ENCODE measurements at places on chromosomes 2 and 18.

DNA sequence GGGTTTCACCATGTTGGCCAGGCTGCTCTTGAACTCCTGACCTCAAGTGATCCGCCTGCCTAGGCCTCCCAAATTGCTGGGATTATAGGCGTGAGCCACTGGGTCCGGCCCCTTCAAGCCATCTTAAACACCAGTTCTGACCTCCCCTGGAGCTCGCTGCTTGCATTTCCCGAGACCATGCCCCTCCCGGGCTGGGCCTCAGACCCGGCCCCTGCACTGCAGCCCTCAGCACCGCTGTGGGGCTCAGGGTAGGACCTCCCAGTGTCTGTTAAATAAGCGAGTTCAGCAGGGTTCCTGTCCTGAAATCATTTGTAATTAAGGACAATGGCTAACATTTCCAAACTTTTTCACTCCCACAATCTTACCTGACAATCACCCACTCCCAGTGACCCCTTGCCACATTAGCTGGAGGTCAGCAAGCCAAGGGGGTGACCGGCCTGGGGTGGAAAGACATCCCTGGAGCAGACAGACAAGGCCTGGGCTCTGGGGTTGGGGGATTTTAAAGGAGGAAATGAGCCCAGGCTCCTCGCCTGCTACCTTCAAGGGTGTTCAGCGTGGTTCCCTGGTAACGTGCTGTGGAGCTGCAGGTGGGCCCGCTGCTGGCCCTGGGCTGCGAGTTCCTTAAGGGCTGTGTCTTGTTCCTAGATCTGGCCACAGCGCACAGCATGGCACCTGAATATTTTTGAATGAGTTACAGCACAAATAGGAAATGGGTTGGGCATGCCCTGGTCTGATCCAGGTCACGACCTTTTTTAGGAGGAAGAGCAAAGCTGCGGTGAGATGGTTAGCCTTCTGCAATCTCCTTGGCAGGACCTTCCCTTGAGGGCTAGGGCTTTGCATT, 15.1 kb downstream of the CYS1 start:
- no peak for DNase-seq

DNA sequence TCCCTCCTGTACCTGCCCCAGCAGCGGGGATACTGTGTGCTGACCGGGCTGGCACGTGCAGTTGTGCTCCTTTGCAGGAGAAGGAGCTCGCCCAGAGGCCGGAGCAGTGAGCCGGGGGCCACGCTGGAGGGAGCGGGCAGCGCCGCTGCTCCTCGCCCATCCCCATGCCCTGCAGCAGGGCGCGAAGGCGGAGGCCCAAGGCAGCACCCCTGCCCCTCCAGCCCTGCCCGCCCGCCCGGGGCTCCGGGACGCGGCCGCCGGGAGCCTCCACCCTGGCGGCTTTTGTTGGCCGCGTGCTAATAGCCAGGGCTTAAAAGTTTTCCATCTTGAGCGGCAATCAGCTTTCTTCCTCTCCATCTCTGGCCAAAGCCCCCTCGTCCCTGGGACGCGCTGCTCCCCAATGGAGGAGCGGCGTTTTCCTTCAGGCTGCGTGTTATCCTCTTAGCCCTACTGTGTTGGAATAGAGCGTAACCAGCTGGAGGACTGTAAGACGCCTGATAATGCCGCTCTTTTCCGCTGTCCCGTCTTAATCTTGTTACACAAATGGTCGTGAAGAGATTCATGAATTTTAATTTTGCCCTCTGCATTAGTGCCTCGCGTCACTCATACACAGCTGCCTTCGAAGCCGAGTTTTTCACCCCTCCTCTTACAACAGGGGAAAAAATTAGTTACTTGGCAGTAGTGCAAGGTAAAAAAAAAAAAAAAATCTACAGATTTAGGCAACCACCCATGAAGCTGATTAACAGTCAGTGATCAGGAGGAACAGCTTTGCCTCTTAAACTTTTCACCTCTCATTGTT, 172.9 kb upstream of the SIX3 start:
- no peak for DNase-seq

DNA sequence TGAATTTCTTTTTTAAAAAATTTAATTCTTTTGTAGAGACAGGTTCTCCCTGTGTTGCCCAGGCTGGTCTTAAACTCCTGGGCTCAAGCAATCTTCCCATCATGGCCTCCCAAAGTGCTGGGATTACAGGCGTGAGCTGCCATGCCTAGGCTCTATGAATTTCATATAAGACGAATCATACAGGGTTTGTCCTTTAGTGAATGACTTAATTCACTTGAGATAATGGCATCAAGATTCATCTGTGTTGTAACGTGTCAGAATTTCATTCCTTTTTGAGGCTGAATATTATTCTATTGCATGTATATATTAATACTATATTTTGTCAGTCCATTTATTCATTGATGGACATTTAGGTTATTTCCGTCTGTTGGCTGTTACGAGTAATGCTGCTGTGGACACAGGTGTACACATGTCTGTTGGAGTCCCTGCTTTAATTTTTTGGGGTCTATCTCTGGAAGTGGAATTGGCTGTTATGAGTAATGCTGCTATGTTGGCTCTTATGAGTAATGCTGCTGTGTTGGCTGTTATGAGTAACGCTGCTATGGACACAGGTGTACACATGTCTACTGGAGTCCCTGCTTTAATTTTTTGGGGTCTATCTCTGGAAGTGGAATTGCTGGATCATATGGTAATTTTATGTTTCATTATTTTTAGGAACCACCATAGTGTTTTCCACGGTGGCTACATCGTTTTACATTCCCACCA, 210.6 kb downstream of the CAMKMT start:
- no peak for DNase-seq

- no peak for DNase-seq
Measured at GRCh38 chr2:134080386-134081089, 173.3 kb upstream of the MGAT5 start.

- no peak for DNase-seq
Measured at GRCh38 chr2:99888617-99889016, 253.8 kb downstream of the AFF3 start.

DNA sequence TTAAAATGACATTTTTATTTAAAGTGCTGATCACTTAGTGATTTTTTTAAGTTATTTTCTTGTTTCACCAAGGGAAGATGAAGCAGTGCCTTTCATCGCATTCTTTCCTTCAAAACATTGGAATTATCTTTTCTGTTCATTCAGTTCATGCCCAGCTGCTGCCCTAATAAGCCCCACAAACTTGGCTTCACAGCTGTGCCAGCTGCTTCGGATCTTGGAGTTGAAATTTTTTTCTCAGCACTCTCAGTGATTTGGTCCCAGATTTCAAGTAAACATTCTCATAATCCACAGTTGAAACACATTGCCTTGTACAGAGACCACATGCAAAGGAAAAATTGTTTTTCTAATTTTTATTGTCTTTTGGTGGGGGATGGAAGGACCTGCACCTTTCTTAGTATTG, 353.3 kb upstream of the LRP1B start:
- DNase-seq: no peak

GRCh38 chr2:102253753-102254150, 57.6 kb upstream of the IL1RL1 start:
- DNase-seq: no peak

GRCh38 chr2:194915485-194915884, 741.5 kb upstream of the SLC39A10 start:
- no peak for DNase-seq

- DNase-seq: no peak
Measured at GRCh38 chr18:59733421-59733820, 36.2 kb upstream of the CCBE1 start.

DNA sequence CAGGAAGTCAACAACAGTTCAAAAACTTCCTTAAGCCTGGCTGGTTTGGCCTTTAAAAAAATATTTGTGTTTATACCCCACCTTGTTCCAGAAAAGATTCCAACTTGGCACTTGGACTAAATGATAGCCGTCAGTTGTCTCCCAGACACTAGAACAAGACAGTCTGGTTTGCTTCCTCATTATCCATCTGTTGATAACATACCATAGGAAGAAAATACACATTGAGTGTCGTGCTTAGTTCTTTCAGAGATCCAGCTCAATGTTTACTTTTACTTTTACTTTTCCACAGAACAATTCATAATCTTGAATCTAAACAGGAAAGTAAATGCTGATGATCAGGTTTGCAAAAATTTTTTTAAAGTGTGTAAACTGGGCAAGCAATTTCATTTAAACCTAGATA, 2.4 kb upstream of the VPS54 start:
- DNase-seq: no peak

DNA sequence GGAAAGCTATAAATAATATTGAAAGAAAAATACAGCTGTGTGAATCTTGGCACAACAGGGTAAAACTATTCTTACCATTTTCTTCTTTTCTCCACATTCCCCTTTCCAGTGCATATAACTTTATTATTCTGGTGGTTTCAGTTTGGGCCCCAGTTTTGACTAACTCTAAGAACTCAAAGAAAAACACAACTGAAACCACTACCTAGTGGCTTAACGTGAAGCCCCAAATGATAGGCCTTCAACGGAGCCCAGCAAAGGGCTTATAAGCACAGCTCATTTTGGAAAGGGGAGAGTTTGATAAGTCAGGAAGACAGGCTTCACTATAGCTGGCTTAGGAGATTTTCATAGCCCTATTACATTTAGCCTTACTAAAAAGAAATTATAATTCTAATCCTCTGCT, 62.4 kb downstream of the PPP1R1C start:
- DNase-seq: no peak
